Breast epithelium (tissue), 4 donors: ENCODE measurements at places on chromosomes 4 and X. TPM values are rescaled to one million over a fixed set of nuclear protein-coding genes. Genes with fewer than 3 reads are reported as not detected.

- H3K4me1 ChIP-seq: no peaks in the 10 kb centered on the region
- no peaks in the 10 kb centered on the region for H3K36me3 ChIP-seq
- DNase-seq: no peak
- no peaks in the 10 kb centered on the region for H3K27me3 ChIP-seq
- H3K4me3 ChIP-seq: no peak overlapping the region
- H3K27ac ChIP-seq: peak overlapping the region; percentile 14
Observed at GRCh38 chr4:128524311-128524710, 236.7 kb upstream of the PGRMC2 start.

GRCh38 chr4:8706216-8707044 is 113.9 kb downstream of the CPZ start:
- no peak for DNase-seq
- no peak overlapping the region for H3K27ac ChIP-seq
- H3K27me3 ChIP-seq: peaks cover 31% of the 10 kb centered on the region
- H3K36me3 ChIP-seq: no peaks in the 10 kb centered on the region
- no peaks in the 10 kb centered on the region for H3K4me1 ChIP-seq
- H3K4me3 ChIP-seq: no peak overlapping the region

- H3K27me3 ChIP-seq: no peaks in the 10 kb centered on the region
- H3K27ac ChIP-seq: no peak overlapping the region
- no peaks in the 10 kb centered on the region for H3K4me1 ChIP-seq
- no peaks in the 10 kb centered on the region for H3K36me3 ChIP-seq
- no peak for DNase-seq
Observed at GRCh38 chr4:81356621-81357020, 115.1 kb downstream of the RASGEF1B start.

DNA sequence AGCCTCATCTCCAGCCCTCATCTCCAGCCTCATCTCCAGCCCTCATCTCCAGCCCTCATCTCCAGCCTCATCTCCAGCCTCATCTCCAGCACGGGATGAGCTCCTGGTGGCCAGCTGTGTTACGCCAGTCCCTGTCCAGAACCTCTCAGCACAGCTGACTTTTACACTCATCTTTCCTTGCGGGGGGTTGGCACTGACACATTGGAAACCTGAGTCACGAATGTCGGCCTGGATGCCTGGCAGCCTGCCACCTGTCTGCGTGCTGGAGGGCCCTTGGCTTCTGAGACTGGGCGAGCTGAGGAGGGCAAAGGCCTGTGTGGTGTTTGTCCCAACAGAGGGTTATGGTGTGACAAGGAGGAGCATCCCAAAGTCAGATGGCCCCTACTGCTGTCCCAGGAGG is 66.1 kb upstream of the HGFAC start:
- no peak overlapping the region for H3K27ac ChIP-seq
- H3K36me3 ChIP-seq: no peaks in the 10 kb centered on the region
- no peaks in the 10 kb centered on the region for H3K4me1 ChIP-seq

GRCh38 chr4:109928327-109929045 is 15.8 kb downstream of the EGF start:
- H3K27me3 ChIP-seq: no peaks in the 10 kb centered on the region
- H3K36me3 ChIP-seq: no peaks in the 10 kb centered on the region
- no peak overlapping the region for H3K4me3 ChIP-seq
- H3K27ac ChIP-seq: no peak overlapping the region
- H3K4me1 ChIP-seq: no peaks in the 10 kb centered on the region
- no peak for DNase-seq

DNA sequence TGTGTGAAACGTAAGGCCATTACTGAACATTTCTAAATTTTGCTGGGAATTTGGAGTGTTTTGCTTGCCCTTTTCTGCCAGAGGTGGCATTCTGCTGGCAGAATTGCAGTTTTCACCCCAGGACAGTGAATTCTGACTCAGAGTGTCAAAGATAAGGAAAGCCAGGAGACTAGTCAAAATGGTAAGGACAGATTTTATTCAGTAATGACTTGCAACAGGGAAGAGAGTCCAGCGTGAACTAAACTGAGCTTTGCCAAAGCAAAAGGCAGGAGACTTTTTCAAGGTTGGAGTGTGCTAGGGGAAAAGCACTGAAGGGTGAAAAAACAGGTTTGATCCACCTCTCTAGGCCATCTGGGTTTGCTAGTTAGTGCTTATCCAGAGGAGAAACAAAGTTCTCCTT is 19.4 kb downstream of the MRFAP1 start:
- H3K27ac ChIP-seq: no peak overlapping the region
- DNase-seq: no peak
- no peaks in the 10 kb centered on the region for H3K27me3 ChIP-seq
- H3K4me1 ChIP-seq: no peaks in the 10 kb centered on the region

GRCh38 chr4:7516096-7516772 is 81.5 kb upstream of the PSAPL1 start:
- no peak for DNase-seq
- H3K4me1 ChIP-seq: no peaks in the 10 kb centered on the region
- no peak overlapping the region for H3K27ac ChIP-seq

- H3K4me1 ChIP-seq: no peaks in the 10 kb centered on the region
- H3K27me3 ChIP-seq: no peaks in the 10 kb centered on the region
- no peak overlapping the region for H3K27ac ChIP-seq
- no peak for DNase-seq
Observed at GRCh38 chr4:92516450-92516849, 212.7 kb downstream of the GRID2 start.

GRCh38 chrX:68419975-68420374 is 13.3 kb downstream of the OPHN1 start:
- H3K4me1 ChIP-seq: peaks cover 4% of the 10 kb centered on the region
- no peaks in the 10 kb centered on the region for H3K36me3 ChIP-seq
- H3K27me3 ChIP-seq: peaks cover 29% of the 10 kb centered on the region
- no peak overlapping the region for H3K4me3 ChIP-seq

GRCh38 chr4:3792813-3793212 is 26.6 kb downstream of the ADRA2C start:
- peaks cover 18% of the 10 kb centered on the region for H3K27me3 ChIP-seq
- DNase-seq: no peak
- H3K4me1 ChIP-seq: no peaks in the 10 kb centered on the region
- no peaks in the 10 kb centered on the region for H3K36me3 ChIP-seq
- H3K4me3 ChIP-seq: no peak overlapping the region

DNA sequence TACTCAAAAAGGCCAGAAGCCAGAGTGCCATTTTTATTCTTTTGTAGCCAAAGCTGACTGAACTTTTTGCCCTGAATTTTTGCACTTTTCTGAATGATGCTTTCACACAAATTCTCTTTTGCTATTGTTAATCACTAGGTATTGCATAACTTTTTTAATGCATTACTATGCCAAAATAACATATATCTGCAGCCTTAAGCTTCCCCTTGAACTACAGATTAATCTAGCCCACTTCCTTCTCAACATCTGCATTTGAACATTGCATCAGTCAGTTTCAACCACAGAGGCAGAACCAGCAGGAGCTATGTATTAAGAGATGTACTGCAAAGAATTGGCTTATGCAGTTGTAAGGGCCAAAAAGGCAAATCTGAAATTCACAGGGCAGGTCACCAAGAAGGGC is 197.6 kb upstream of the GYPA start:
- no peak for DNase-seq
- no peak overlapping the region for H3K4me3 ChIP-seq
- no peaks in the 10 kb centered on the region for H3K36me3 ChIP-seq
- H3K4me1 ChIP-seq: no peaks in the 10 kb centered on the region

DNA sequence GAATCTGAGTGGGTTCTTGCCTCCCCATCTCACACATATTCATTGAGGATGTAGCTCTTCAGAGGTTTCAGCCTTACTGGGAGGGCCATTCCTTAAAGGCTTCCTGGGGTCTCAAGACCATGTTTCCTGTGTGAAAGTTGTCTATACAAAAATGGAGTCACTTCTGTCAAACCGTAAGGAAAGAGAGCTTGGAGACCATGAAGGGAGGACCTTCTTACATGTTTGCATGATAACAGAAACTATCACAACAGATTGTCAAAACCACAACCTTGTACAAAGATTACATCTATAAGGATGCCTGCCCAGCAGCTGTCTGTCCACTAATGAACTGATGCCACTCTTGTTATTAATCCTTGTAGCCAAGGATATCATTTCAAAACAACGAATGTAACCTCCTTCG is 139.3 kb downstream of the PDE5A start:
- no peak overlapping the region for H3K4me3 ChIP-seq
- no peak overlapping the region for H3K27ac ChIP-seq
- H3K4me1 ChIP-seq: no peaks in the 10 kb centered on the region
- H3K27me3 ChIP-seq: no peaks in the 10 kb centered on the region

DNA sequence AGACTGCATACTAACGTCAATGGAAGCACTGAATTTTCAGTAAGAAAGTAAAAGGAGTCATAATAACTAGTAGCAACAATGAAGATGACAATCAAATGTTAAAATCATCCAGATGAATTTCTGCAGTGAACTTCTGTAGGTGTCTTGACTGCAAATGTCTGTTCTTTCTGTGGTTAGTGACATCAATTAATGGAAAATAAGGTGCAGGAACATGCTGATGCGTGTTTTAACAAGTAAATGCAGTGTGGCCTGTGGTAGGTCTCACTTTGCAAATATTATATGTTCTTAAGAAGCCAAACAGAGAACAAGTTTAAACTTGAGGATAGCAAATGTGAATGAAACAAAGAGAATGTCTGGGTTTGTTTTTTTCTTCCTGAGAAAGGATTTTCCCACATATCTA is 2.6 kb upstream of the DTHD1 start:
- H3K27me3 ChIP-seq: no peaks in the 10 kb centered on the region
- no peak for DNase-seq
- no peaks in the 10 kb centered on the region for H3K36me3 ChIP-seq

GRCh38 chr4:108193886-108194672 is 25.3 kb upstream of the LEF1 start:
- peak overlapping the region; percentile 35 for H3K27ac ChIP-seq
- no peaks in the 10 kb centered on the region for H3K36me3 ChIP-seq
- DNase-seq: no peak
- no peaks in the 10 kb centered on the region for H3K4me1 ChIP-seq
- no peak overlapping the region for H3K4me3 ChIP-seq
- no peaks in the 10 kb centered on the region for H3K27me3 ChIP-seq

DNA sequence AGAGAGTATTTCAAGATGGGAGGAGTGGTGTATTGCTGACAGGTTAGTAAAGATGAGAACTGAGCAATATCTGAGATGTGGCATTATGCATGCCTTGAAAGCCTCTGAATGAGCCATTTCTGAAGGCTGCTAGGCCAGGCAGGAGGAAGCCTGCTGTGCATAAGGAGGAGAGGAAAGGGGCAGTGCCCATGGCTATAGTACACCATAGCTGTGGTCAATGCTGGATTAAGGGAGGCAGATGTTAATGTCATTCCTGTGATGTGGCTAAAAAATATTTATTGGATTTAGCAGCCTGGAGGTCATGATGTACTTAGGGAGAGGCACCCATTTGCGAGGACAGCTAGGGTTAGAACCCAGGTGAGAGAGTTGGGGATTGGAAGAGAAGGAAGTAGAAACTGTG is 130.0 kb upstream of the LNX1 start:
- DNase-seq: no peak
- H3K27me3 ChIP-seq: no peaks in the 10 kb centered on the region
- no peaks in the 10 kb centered on the region for H3K36me3 ChIP-seq
- H3K4me1 ChIP-seq: no peaks in the 10 kb centered on the region
- H3K27ac ChIP-seq: no peak overlapping the region
- no peak overlapping the region for H3K4me3 ChIP-seq

DNA sequence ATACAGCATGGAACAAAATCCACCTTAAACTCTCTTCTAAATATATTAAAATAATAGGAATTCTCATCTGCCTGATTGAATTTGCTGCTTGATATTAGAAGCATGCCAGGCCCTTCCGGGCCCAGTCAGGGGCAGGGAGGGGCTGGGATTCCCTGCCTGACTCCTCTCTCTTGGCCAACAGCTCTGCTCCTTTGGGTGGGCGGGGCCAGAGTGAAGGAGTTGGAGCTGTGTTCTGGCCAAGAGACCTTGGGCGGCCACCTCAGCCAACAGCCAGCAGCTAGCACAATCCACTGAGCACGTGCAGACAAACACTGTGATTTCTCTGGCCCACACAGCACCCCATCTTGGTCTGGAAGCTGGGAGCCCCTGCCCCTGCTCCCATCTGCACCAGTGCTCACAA is 140.3 kb downstream of the PJA1 start:
- H3K4me1 ChIP-seq: no peaks in the 10 kb centered on the region
- H3K36me3 ChIP-seq: no peaks in the 10 kb centered on the region

DNA sequence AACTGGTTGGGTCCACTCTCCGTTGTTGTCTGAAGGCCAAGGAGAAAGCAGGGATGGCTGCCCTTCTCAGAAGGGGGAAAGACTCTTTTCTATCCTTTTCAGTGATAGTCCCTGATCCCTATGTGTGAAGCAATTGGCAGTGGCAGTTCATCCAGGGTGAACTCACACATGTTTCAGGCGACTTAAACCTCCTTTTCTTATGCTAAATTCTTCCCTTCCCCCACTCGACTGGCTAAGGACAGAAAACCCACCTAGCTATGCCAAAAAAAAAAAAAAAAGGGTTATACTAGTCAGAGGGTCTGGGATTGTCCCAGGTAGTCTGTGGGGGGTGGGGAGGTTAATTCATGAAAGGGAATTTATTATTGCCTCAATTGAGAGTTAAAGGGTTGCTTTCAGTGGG is 12.2 kb upstream of the ZNF280C start:
- H3K4me3 ChIP-seq: no peak overlapping the region
- H3K36me3 ChIP-seq: no peaks in the 10 kb centered on the region
- H3K4me1 ChIP-seq: no peaks in the 10 kb centered on the region

GRCh38 chrX:66200855-66201795 is 37.1 kb downstream of the HEPH start:
- no peak for DNase-seq
- no peak overlapping the region for H3K4me3 ChIP-seq
- H3K36me3 ChIP-seq: no peaks in the 10 kb centered on the region

DNA sequence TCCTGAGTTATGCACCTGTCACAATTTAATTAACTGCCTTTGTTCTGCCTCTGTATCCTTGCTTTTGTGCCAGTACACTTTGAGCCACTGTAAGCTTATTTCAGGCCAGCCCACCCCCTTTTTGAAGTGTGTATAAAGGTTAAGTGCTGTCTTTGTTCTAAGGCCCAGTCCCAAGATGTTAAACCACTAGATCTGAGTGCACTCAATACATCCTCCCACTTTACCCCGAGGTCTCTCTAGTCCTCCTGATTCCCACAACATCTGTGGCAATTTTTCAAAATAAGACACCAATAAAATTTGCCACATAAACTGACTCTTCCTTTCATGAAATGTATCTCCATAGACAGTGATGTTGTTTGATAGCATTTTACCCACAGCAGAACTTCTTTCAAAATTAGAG is 124.1 kb upstream of the SPIN4 start:
- no peak for DNase-seq
- H3K36me3 ChIP-seq: no peaks in the 10 kb centered on the region
- no peaks in the 10 kb centered on the region for H3K27me3 ChIP-seq
- no peaks in the 10 kb centered on the region for H3K4me1 ChIP-seq
- H3K4me3 ChIP-seq: no peak overlapping the region

- no peak overlapping the region for H3K4me3 ChIP-seq
- no peak for DNase-seq
- H3K4me1 ChIP-seq: no peaks in the 10 kb centered on the region
- H3K27me3 ChIP-seq: no peaks in the 10 kb centered on the region
Observed at GRCh38 chr4:123593655-123594054, 197.1 kb downstream of the SPRY1 start.

Gene PCDH18
- total RNA-seq: 52.1 TPM

Gene ETDA
- total RNA-seq: not detected

Gene ZFYVE28
- 12.3 TPM for total RNA-seq

Gene ACSL1
- 254 TPM for total RNA-seq

Gene EGFL6
- total RNA-seq: 0.59 TPM
